ENCODE measurements at places on chromosomes 3 and 15.
A peak's percentile ranks its signal among the peaks of the same experiment; 100 is the strongest.

- no peak for DNase-seq
- no peaks in the 10 kb centered on the region for H3K27me3 ChIP-seq
- H3K36me3 ChIP-seq: no peaks in the 10 kb centered on the region
- H3K4me1 ChIP-seq: peaks cover 9% of the 10 kb centered on the region
Observed at GRCh38 chr15:50345298-50345697, 9.7 kb downstream of the GABPB1 start.

DNA sequence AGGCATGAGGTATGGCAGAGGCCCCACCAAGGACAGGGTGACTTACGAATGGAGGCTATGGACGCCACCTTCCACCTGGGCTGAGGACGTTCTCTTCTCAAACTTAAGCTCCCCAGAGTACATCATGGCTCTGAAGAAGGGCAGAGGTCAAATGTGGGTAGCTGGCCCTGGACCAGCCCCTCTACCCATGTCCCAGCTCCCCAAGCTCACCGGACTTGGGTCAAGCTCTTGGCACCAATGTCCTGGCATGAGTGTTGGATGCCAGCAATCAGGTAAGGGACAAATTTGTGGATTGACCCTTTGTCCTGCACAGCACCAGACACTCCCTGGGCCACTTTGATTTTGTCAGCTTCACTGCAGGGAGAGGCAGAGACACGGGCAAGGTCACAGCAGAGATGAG, 2.5 kb downstream of the NDUFAF3 start:
- no peak overlapping the region for H3K4me3 ChIP-seq
- H3K4me1 ChIP-seq: peaks cover 10% of the 10 kb centered on the region
- DNase-seq: no peak
- peaks cover 38% of the 10 kb centered on the region for H3K36me3 ChIP-seq
- no peaks in the 10 kb centered on the region for H3K27me3 ChIP-seq

- H3K36me3 ChIP-seq: peaks cover 17% of the 10 kb centered on the region
- H3K27me3 ChIP-seq: no peaks in the 10 kb centered on the region
- H3K4me3 ChIP-seq: no peak overlapping the region
- no peak overlapping the region for H3K27ac ChIP-seq
- DNase-seq: no peak
Observed at GRCh38 chr15:49024840-49025239, 21.4 kb downstream of the SECISBP2L start.

- H3K4me3 ChIP-seq: no peak overlapping the region
- no peaks in the 10 kb centered on the region for H3K4me1 ChIP-seq
- no peak overlapping the region for H3K27ac ChIP-seq
- H3K27me3 ChIP-seq: no peaks in the 10 kb centered on the region
Observed at GRCh38 chr3:94360987-94361386, 298.1 kb downstream of the NSUN3 start.

- H3K4me1 ChIP-seq: no peaks in the 10 kb centered on the region
- H3K4me3 ChIP-seq: no peak overlapping the region
- H3K36me3 ChIP-seq: no peaks in the 10 kb centered on the region
- no peak for DNase-seq
- no peak overlapping the region for H3K27ac ChIP-seq
Observed at GRCh38 chr3:12465151-12465835, 19.0 kb upstream of the TSEN2 start.

DNA sequence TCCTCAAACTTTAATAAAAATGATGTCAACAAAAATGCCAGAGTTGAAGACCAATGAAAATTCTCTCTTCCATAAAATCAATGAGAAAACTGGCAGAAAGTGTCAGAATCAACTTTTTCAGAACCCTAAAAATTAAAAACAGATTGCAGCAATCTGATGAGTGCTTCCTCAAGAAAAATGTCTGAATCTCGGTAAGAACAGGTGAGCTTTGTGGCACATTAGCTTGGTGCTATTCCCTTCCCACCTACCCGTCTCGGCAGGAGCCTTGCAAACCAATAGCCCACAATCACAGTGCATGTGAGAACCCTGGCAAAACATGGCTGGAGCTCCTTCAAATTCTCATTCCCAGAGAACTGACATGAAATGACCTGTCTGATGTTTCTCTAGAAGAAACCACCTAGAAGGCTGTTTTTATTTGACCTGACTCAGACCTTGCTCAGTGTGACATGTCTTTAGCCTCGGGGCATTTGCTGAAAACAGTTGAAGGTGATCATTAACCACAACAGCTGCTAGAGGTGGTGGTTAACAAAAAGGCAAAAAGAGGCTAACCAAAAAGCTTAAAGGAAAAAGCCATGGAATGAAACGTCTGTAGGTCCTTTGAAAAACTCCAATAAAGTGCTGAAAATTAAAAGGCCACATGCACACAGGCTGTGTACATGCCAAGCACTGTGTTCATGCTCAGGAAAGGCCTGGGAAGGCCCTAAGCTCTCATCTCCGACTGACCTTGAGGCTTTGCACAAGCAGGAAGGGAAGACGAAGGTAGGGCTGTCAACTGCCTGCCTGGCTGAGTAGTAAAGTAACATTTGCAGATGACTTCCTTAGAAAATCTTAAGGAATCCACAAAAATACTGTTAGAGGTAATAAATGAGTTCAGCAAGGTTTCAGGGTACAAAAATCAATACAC, 253.0 kb upstream of the NSMCE3 start:
- no peaks in the 10 kb centered on the region for H3K4me1 ChIP-seq
- H3K36me3 ChIP-seq: no peaks in the 10 kb centered on the region
- H3K4me3 ChIP-seq: no peak overlapping the region

- H3K27me3 ChIP-seq: no peaks in the 10 kb centered on the region
- no peak for DNase-seq
- H3K36me3 ChIP-seq: peaks cover 13% of the 10 kb centered on the region
- no peaks in the 10 kb centered on the region for H3K4me1 ChIP-seq
- H3K27ac ChIP-seq: no peak overlapping the region
Observed at GRCh38 chr15:100570735-100571313, 31.2 kb downstream of the LINS1 start.

GRCh38 chr3:54251705-54252104, 129.4 kb downstream of the CACNA2D3 start:
- no peak overlapping the region for H3K4me3 ChIP-seq
- no peak for DNase-seq
- no peaks in the 10 kb centered on the region for H3K27me3 ChIP-seq
- no peaks in the 10 kb centered on the region for H3K4me1 ChIP-seq

GRCh38 chr15:63019511-63020109, 22.9 kb upstream of the TPM1 start:
- H3K27me3 ChIP-seq: no peaks in the 10 kb centered on the region
- peaks cover 32% of the 10 kb centered on the region for H3K4me1 ChIP-seq
- H3K36me3 ChIP-seq: no peaks in the 10 kb centered on the region
- H3K4me3 ChIP-seq: no peak overlapping the region
- no peak for DNase-seq
- no peak overlapping the region for H3K27ac ChIP-seq

GRCh38 chr3:31448035-31448881, 84.5 kb upstream of the STT3B start:
- H3K27me3 ChIP-seq: no peaks in the 10 kb centered on the region
- no peaks in the 10 kb centered on the region for H3K4me1 ChIP-seq
- H3K27ac ChIP-seq: no peak overlapping the region
- no peak for DNase-seq
- H3K36me3 ChIP-seq: no peaks in the 10 kb centered on the region

- no peak overlapping the region for H3K27ac ChIP-seq
- H3K4me3 ChIP-seq: peak overlapping the region; percentile 63
- no peaks in the 10 kb centered on the region for H3K4me1 ChIP-seq
- DNase-seq: no peak
Observed at GRCh38 chr3:192409201-192409837, 318.0 kb downstream of the FGF12 start.

- peaks cover 36% of the 10 kb centered on the region for H3K4me1 ChIP-seq
- no peaks in the 10 kb centered on the region for H3K36me3 ChIP-seq
- H3K27me3 ChIP-seq: no peaks in the 10 kb centered on the region
- DNase-seq: no peak
- no peak overlapping the region for H3K4me3 ChIP-seq
- peak overlapping the region; percentile 92 for H3K27ac ChIP-seq
Observed at GRCh38 chr3:124281453-124282316, 289.8 kb upstream of the ROPN1 start.

GRCh38 chr3:112966633-112967032, 8.3 kb downstream of the CD200R1 start:
- no peaks in the 10 kb centered on the region for H3K4me1 ChIP-seq
- DNase-seq: no peak
- no peak overlapping the region for H3K27ac ChIP-seq
- no peaks in the 10 kb centered on the region for H3K36me3 ChIP-seq
- no peaks in the 10 kb centered on the region for H3K27me3 ChIP-seq

DNA sequence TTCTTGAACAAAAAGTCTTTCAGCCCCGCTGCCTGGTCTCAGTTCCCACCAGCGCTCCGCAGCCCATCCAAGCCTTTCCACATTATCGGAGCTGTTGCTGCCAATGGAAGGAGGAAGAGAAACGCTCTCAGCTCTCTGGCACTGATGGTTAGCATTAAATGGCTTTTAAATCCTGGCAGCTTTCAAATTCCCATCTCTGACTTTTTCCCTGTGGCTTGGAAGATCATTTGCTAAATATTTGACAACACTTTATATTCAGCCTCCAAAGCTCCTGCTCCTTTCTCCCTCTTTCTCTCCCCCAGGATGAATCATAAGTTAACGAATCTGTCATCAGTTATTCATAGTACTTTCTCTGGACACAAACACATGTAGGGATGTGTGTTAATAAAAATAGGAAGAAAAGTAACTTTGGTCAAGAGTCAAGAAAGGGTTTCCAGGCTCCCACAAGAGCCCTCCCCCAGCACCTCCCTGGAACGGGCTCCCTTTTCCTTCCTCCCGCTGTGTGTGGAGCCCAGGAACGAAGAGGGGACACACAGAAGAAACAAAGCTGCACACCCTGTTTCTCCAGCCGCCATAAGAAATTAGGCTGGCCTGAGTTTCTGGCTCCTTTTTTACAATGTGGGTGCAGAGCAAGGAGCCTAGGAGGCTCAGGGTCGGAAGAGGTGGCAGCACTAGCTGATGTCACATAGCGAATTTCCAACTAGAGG, 47.6 kb upstream of the TSEN2 start:
- peak overlapping the region; percentile 29 for H3K4me3 ChIP-seq
- no peak for DNase-seq
- H3K4me1 ChIP-seq: no peaks in the 10 kb centered on the region
- no peaks in the 10 kb centered on the region for H3K27me3 ChIP-seq
- no peak overlapping the region for H3K27ac ChIP-seq

- no peak overlapping the region for H3K4me3 ChIP-seq
- no peaks in the 10 kb centered on the region for H3K36me3 ChIP-seq
- no peak overlapping the region for H3K27ac ChIP-seq
- H3K27me3 ChIP-seq: no peaks in the 10 kb centered on the region
- H3K4me1 ChIP-seq: no peaks in the 10 kb centered on the region
Observed at GRCh38 chr3:133525435-133525834, 48.1 kb upstream of the CDV3 start.

GRCh38 chr3:50122071-50122470, 33.1 kb upstream of the SEMA3F start:
- peaks cover 37% of the 10 kb centered on the region for H3K36me3 ChIP-seq
- H3K4me3 ChIP-seq: no peak overlapping the region
- H3K4me1 ChIP-seq: peaks cover 5% of the 10 kb centered on the region
- H3K27ac ChIP-seq: no peak overlapping the region

DNA sequence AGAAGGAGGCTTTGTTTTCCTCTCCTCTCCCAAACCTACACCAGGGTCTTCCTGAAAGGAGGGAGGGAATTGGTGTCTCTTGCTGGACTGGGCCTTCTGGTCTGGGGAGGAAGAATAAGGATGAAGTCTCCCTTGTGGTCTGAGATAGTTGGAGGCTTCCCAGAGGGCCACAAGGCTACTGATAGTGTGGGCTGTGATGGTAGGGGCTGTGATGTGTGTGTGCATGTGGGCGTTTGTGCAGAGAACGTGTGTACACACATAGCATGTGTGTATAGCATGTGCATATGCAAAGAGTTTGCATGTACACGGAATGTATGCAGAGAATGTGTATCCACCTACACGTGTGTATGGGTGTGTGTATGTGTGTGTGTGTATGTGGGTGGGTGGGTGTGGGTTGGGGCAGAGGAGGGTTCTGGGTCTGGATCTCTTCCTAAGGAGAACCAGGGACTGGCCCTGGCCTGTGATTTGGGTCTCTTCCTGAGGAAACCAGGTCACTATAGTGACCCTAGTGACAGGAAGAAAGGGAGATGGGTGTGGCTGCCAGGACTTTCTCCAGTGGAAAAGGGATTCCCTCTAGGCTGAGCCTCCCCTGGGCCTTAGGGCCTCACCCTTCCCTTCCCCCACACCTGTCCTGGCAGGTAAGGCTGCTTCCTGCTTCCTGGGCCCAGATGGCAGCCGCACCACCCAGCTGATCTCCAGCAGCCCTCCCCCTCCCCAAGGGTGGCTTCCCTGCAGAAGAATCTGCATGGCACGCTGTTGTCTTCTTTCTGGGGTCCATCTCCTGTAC, 1.7 kb downstream of the FLNB start:
- no peaks in the 10 kb centered on the region for H3K27me3 ChIP-seq
- peak overlapping the region; percentile 80 for H3K27ac ChIP-seq
- H3K36me3 ChIP-seq: no peaks in the 10 kb centered on the region
- H3K4me3 ChIP-seq: peak overlapping the region; percentile 85
- no peak for DNase-seq

- no peaks in the 10 kb centered on the region for H3K36me3 ChIP-seq
- H3K4me1 ChIP-seq: peaks cover 4% of the 10 kb centered on the region
- H3K27ac ChIP-seq: no peak overlapping the region
- peaks cover 39% of the 10 kb centered on the region for H3K27me3 ChIP-seq
- no peak overlapping the region for H3K4me3 ChIP-seq
Observed at GRCh38 chr15:76333720-76334437, 2.7 kb upstream of the ISL2 start.

DNA sequence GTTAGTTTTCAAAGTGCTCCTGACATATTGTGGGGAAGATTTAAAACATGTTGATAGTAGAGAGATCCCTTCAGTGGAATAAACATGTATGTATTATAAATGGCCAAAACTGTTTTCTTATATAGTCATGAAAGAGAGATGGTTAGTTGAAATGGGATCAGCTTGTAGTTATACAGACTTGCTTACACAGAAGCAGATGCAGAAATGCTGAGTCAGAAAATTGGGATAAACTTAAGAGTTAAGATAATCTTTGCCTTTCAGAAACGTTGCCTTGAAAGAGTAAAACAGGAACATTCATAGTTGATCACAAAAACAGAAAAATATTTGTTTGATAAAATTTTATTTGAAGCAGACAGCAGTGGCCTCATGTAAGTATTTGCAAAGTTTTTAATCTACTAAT, 433.2 kb upstream of the BCHE start:
- H3K4me3 ChIP-seq: no peak overlapping the region
- H3K27ac ChIP-seq: no peak overlapping the region
- H3K36me3 ChIP-seq: no peaks in the 10 kb centered on the region
- H3K27me3 ChIP-seq: no peaks in the 10 kb centered on the region

DNA sequence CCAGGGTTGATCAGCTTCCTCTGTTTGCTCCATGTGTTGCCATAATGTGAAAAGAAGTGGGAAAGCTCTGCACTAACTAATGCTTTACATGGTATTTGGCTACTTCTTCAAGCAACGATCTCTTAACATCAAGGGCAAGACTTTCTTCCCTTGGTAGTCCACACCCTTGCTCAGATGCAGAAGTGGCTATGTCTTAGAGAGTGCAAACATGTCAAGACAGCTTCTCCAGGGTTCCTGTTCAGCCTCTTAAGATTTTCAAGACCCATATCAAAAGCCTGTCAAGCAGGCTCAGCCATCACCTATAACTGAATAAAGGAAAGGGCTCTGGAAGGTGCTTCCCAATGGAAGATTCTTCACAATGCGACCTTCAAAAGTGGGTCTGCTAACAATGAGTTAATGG, 64.8 kb upstream of the CSTA start:
- DNase-seq: no peak
- H3K27me3 ChIP-seq: no peaks in the 10 kb centered on the region
- H3K27ac ChIP-seq: no peak overlapping the region
- no peaks in the 10 kb centered on the region for H3K4me1 ChIP-seq
- no peaks in the 10 kb centered on the region for H3K36me3 ChIP-seq
- no peak overlapping the region for H3K4me3 ChIP-seq

- no peak overlapping the region for H3K27ac ChIP-seq
- no peak overlapping the region for H3K4me3 ChIP-seq
- no peak for DNase-seq
- no peaks in the 10 kb centered on the region for H3K27me3 ChIP-seq
Observed at GRCh38 chr3:41684797-41685735, 276.8 kb downstream of the ULK4 start.

All from ascending aorta (tissue), 2 donors.